Stimulated activated CD4-positive, alpha-beta T cell treated with anti-CD3 and anti-CD28 coated beads, Interleukin-12 subunit alpha, Interleukin-12 subunit beta, amount 100 ng/mL, for 24 hours (primary cell): ENCODE measurements at places on chromosomes 2 and 18.

DNA sequence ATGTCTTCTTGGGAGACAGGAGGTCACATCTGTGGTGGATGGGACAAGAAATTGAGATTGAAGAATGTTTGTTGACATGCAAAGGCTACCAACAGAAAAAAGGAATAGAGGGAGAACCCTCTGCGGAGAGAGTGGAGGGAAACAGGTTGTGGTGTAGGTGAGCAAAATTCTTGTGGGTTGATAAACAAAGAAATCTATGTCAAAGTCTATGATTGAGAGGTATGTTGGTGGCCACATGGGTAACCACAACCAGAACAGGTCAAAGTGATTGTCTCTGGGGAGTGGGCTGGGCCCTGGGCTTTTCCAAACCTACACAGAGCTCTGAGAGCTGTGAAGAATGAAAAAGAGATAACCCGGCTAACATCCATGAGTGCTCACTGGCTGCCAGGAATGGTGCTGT lies 62.8 kb upstream of the NCK2 start:
- no peak for DNase-seq

GRCh38 chr2:229244975-229245374 lies 26.1 kb downstream of the PID1 start:
- DNase-seq: no peak

DNA sequence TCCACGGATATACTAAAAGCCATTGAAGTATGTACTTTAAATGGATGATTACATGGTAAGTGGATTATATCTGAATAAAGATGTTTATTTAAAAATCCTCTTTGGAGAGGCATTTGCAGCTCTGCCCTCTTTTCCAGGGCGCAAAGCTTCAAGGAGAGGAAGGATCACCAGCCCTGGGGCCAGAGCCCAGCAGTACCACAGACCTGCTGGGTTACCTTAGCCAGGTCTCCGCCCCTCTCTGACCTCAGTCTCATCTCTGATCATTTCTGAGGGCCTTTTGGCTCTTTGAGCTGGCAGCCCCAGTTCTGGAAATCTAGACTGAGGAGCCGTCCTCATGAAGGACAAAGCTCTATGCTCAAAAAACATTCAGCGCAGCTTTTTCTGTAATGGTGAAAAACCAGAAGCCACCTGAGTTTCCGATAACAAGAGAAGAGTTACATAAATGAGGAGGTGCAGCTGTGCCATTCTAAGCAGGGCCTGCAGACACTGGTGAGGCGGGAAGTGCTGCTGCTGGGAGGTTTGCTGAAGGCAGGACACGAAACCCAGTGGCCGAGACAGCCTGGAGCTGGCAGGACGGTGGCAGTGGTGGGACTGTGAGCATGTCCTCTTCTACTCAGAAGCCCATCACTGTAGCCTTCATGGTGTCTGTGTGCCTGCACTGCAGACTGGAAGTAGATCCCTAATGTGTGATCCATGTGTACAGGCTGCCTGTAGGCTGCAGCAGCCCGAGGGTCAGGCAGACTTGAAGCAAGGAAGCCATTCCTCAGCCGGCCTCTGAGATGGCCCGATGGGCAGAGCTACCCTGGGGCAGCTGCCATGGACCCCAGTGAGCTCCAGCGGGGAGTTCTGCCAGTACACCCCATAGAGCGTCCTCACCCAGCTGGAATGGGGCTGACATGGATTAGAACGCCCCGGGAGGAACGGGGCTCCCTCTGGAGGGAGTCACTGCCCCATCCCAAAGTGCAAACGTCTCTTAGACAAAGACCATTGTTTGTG lies 27.7 kb downstream of the ADRA2B start:
- no peak for DNase-seq

DNA sequence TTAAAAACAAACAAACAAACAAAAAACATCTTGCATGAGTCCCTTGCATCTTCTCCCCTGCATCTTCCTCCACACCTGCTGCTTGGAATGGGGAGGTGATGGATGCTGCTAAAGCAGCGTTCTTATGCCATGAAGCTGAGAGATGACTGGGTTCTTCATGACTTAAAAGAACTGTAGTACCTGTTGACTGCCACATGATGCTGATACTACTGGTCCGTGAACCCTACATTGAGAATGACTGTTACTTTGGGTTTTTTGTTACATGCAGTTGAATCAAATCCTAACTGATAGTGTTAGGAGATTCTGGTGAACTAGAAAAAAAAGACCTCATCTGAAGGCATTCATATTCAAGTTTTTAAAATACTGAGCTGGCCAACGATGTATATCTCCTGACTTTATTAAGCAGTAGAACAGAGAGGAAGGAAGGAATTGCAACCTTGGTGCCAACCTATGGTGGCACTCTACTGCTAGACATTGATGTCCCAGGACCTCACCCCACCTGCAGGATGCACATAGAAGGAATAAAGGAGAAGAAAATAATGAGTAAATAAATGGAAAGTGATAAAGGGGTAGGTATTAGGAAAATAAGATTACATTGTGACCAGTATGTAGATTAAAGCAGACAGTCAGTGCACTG lies 63.2 kb upstream of the SPAG16 start:
- no peak for DNase-seq

DNA sequence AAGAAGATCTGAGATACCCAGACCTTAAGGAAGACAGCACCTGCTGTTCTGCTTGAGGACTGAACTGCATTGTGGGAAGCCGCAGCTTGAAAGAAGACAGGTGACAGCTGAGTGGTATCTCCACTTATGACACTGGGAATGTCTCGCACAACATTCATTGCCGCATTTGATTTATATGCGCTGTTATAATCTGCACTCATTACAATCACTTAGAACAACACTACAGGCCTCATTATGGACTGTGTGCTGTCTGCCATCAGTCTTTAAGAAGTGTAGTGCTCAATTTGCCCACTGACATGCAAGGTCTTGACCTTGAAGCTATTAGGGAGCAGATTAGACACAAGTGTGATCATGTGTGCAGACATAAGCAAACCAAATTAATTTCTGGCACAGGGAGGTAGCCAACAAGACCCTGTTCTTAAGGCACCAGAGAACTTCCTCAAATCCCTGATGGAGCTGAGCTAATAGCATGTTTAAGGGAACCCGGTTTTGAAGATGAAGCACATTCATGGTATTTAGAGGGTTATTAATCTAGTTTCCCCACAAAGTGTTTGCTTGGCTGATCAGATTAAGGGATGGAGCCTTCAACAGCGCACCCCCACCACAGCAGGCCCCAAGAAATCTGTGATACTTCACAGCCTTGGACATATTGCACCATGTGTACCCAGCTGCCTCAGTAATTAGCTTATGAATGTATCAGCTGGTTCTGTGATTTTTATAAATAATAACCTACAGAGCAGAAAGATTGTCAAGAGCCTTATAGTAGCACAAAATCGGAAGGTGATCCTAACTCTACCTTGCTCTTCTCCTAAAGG lies 146.8 kb downstream of the SATB2 start:
- no peak for DNase-seq

- DNase-seq: no peak
These were observed 55.1 kb upstream of the NETO1 start for GRCh38 chr18:72922895-72923294.

DNA sequence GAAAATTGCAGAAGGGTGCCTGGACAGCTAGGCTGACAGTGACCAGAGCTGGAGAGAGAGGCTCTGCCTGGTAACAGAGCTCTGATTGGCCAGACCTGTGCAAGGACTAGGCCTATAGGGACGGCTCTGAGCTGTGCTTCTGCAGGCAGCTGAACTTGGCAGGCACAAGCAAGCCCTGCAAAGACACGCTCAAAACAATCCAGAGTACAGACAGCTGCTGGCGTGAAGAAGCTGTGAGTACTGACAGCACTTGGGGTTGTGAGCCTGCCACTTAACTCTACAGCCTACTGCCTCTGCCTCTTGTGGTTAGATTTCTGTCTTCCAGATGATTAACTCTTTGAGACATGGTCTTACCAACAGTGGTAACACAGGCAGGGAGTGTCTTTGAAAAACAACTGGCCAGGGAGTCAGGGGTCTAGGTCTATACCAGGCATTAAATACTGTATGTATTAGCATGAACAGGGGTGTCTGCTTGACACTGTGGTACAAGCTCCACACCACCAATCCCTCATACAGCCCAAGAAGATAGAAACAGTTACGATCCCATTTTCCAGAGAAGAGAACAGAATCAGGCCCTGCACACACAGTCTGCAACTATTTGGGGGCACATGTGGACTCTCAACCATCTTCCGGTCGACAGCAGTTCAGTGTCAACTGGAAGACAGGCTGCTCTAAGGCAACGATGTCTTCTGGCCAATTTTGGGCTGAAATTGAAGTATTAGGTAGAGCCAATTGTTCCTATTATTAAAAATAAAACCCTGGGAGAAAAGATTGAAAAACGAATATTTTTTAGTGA lies 568.4 kb downstream of the TNS1 start:
- DNase-seq: no peak

GRCh38 chr2:31429759-31430438 lies 15.4 kb upstream of the XDH start:
- DNase-seq: no peak

- no peak for DNase-seq
These were observed 362.2 kb upstream of the NXPH2 start for GRCh38 chr2:139142252-139142880.

DNA sequence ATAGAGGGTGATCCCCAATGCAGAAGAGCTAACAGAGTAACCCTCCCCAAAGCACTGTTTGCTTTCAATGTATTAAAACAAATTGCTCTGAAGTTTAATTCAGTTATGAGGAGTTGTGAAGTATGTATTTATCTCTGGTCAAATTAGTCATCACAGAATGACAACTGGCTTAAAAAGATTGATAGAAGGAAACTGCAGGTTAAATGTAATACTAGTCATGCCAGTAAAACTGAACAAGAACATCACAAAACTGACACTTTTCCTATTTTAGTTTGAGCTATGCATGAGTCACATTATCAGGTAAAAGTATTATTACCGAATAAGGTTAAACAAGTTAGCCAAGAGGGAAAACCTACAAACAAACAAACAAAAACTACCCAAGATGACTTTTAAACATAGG lies 99.0 kb upstream of the ACVR1C start:
- DNase-seq: no peak

- DNase-seq: no peak
These were observed 51.8 kb downstream of the ZNF385B start for GRCh38 chr2:179809606-179810005.

DNA sequence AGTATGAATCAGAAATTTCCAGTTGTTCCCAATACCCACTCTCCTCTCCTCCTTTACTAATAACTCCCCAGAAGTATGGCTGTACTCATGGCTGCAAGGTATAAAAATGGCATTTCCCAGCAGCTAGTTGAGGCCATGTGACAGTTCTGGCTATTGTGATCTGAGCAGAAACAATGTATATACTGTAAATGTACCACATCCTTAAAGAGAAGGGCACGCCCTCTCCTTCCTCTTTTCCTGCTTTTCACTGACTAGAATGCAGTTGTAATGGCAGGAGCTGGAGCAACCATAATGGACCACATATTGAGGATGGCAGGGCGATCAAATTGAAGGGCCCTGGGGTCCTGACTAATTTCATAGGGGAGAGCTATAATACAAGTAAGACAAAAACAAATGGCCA lies 211.2 kb downstream of the TNS1 start:
- DNase-seq: no peak
